ENCODE measurements at places on chromosomes 4 and X.

GRCh38 chr4:41315862-41316261, 59.1 kb downstream of the UCHL1 start:
- no peak for DNase-seq

- DNase-seq = no peak
These were observed 407.9 kb downstream of the PCDH18 start for GRCh38 chr4:137124278-137124932.

- DNase-seq = no peak
These were observed 1.6 kb downstream of the PPP3CA start for GRCh38 chr4:101345596-101346350.

DNA sequence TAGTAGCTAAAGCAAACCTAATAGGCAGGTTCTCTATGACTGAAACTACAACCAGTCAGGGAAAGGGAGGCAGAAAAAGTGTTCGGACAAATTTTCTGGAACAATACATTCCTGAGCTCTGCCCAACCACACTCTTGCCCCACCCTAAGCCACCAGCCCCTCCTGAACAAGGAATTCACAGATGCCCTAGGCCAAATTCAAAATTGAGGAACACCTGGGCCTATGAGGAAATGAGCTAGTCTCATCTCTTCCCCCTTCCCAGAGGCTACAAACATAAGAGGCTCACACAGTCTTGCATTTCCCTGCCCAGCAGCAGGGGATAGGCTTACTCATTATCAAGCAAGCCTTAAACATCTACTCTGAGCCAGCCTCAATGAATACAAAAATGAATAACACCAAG, 284.7 kb downstream of the ZNF674 start:
- DNase-seq = no peak

GRCh38 chr4:86256086-86256485, 103.8 kb downstream of the MAPK10 start:
- no peak for DNase-seq

- DNase-seq = no peak
These were observed 58.2 kb upstream of the DIPK2B start for GRCh38 chrX:45258731-45259402.

DNA sequence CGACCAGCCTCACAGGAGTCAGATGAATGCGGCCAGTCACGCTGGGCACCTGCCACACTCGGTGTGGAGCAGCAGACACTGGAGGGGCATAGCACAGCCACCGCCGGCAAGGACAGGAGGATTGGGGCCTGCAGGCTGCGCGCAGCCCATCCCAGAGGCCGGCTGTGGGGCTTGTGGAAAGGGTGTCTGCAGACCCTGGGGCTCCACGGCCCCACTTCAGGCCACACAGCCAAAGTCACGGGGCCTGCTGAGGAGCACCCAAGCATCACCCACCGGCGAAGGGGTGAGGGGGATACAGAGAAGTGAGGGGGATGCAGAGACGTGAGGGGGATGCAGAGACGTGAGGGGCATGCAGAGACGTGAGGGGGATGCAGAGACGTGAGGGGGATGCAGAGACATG, 70.1 kb downstream of the FAM53A start:
- DNase-seq = no peak

GRCh38 chr4:105059337-105059736, 87.3 kb upstream of the TET2 start:
- no peak for DNase-seq

DNA sequence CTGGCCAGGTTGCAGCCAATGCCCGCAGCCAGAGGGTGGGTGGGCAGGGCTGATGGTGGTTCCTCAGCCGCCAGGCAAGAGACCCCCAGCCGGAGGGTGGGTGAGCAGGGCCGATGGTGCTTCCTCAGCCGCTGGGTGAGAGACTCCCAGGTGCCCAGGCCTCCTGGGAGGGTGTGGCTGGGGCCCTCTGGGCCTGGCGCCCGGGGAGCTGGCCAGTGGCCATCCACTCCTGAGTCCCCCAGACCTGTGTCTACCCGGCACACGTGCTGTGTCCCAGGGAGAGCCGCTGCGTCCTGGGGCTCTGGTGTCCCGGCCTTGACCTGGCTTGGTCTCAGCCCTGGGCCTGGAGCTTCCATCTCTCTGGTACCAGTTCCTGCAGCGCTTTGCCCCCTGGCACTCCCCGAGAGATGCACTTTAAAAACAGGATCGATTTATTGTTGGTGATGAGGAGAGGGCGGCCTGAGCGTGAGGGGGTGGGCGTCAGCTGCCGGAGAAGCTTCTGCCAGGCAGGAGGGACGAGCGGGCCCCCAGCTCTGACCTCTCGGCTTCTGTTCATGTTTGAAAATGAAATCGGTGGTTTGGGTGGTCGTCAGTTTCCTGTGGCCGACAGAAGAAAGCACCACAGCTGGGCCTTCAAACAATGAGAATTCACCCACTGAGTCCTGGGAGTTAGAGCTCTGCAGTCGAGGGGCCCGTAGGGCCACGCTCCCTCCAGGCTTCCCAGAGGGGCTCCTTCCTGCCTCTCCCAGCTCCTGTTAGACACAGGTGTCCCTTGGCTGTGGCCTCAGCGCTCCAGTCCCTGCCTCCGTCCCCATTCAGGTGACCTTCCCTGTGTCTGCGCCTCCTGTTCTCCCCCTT, 6.5 kb downstream of the DOK7 start:
- no peak for DNase-seq

GRCh38 chrX:111914398-111915090, 38.6 kb downstream of the TRPC5OS start:
- DNase-seq = no peak

GRCh38 chrX:15664487-15665444, at the start of gene CLTRN:
TSS of gene CLTRN (minus strand) at chrX:15664805. CDS start at chrX:15664775, 30 bp downstream.
- no peak for DNase-seq

DNA sequence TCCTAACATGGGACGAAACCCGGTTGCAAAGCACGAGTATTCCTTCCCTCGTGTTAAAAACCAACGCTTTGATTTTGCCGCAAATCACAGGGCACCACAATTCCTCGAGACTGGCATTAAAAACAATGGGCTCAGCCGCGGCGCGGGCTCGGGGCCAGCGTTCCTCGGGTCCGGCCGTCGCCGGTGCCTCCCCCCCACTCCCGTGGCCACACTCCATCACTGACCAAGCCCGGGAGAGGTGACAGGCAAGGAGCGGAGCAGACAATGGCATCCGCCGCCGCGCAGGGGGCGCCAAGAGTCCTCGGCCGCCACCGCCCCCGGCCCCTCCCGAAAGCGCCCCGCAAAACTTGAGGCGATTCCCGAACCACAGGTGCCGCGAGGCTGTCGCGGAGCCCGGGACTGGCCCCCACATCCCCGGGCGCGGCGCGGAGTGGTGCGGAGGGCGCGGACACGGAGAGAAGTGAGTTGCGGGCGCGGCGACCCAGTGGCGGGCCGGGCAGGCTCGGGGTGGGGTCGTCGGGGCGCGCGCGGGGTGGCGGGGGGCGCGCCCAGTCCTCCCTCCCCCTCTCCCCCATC, 445 bp downstream of the AP1S2 start:
- peak; percentile 44 for DNase-seq

- DNase-seq = no peak
These were observed 227.6 kb upstream of the HDX start for GRCh38 chrX:84729809-84730208.

- no peak for DNase-seq
These were observed 98.3 kb upstream of the MAML3 start for GRCh38 chr4:140252141-140252741.

- no peak for DNase-seq
These were observed 22.2 kb upstream of the GTPBP6 start for GRCh38 chrX:340641-341423.

DNA sequence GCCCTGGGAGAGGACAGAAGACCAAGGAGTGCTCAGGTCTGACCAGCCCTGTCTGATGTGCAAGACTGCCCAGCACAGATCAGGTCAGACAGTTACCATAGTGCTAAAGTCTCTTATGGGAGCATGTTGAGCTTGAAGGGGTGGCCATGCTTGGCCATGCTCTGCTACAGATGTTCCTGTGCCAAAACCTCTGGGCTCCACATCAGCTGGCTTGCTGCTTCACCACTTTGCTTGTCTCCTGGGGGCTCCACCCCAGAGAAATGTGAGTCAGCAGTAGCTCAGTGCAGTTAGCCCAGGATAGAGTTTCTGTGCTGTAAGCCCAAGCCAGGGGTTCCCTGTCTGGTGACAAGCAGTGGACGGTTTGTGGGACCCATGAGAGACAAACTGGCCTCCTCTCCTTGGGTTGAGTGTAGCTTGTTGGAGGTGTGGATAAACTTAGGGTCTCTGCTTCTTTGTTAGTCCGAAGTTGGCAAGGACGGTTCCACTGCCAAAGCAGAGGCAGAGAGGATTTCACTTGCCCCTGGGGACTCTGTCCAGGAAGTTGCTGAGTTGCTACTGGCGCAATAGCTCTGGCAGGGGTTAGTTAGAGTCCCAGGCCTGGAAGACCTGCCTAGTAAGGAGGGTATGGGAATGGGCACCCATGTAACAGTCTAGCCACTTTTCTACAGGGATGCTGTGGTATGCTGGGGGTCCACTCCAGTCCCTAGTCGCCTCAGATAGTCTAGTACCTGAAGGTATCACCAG, 8.7 kb upstream of the TMSB15C start:
- DNase-seq = no peak

GRCh38 chr4:123405267-123405865, 8.8 kb downstream of the SPRY1 start:
- DNase-seq = no peak

- no peak for DNase-seq
These were observed 271.8 kb downstream of the CRLF2 start for GRCh38 chrX:940691-941090.

DNA sequence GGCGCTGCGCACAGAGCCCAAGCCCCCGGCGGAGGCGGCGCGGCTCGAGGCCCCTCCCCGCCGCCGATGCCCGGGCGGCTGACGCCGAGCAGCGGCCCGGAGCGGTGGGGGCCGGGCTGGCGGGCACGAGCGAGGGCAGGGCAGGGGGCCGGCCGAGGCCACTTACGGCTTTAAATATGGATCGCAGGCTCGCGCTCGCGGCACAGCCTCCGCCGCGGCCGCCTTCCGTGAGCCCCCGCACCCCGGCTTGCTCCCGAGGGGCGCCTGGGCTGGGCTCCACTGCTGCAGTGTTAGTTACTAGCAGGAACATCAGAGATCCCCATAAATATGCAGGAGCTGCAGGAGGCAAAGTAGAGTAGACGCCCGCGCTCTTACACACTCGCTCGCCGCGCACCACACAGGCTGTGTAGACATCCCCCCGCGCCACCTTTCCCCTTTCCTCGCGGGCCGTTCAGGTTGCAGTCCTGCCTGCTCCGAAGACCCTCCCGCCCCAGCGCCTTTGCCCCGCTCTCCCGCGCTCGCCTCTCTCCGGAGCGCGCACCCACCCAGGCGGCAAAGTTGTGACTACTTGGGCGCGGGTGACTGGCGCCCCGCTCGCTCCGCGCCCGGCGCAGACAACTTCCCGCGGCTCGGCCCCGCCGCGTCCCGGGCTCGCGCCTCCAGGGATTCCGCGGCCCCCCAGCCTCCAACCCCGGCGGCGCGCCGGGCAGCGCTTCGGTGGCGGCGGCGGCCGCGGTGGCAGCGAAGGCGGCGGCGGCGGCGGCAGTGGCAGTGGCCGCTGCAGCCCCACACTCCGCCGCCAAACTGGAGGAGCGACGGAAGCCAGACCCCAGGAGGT, 152.0 kb upstream of the SLC4A4 start:
- DNase-seq = peak; percentile 34

DNA sequence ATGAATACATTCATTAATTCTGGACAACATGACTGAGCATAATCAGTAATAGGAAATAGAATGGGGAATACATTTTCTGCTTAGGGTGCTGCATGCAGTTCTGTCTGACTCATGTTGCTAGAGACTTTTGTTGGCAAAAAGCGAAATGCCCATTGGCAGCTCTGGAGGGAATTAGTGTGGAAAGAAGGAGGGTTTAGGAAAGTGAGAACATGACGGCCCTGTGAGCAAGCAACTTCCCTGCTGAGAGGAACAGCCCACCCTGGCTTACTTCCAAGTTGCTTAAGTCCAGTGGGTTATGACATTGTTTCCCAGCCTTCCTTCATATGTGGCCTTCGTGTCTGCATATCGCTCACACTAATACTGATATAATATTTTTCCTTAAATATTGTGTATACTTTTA, 13.8 kb downstream of the MAD2L1 start:
- DNase-seq = no peak

GRCh38 chrX:13469963-13470684, 99.3 kb upstream of the EGFL6 start:
- DNase-seq = no peak

- no peak for DNase-seq
These were observed 1001.6 kb upstream of the GRID2 start for GRCh38 chr4:91302120-91302519.
